ENCODE measurements at places on chromosomes 5 and 9. TPM values are rescaled to one million over a fixed set of nuclear protein-coding genes. Genes with fewer than 3 reads are reported as not detected.

DNA sequence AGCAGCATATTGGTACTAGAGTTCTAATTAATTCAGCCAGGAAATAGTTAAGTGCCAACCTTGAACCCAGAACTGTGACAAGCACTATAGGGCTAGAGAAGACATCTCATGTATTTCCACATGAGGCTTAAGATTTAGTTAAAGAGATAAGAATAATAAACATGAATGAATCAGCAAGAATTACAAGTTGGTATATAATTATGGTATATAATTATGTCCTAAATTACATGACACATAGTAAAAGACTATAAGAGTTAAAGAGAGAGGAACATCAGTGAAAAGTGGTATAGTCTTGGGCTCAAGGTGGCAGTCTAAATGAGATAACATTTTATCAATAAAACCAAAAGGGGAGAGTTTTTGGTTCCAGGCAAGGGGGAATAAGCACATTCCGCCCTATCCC is 223.1 kb upstream of the NFIL3 start:
- no peak for DNase-seq

DNA sequence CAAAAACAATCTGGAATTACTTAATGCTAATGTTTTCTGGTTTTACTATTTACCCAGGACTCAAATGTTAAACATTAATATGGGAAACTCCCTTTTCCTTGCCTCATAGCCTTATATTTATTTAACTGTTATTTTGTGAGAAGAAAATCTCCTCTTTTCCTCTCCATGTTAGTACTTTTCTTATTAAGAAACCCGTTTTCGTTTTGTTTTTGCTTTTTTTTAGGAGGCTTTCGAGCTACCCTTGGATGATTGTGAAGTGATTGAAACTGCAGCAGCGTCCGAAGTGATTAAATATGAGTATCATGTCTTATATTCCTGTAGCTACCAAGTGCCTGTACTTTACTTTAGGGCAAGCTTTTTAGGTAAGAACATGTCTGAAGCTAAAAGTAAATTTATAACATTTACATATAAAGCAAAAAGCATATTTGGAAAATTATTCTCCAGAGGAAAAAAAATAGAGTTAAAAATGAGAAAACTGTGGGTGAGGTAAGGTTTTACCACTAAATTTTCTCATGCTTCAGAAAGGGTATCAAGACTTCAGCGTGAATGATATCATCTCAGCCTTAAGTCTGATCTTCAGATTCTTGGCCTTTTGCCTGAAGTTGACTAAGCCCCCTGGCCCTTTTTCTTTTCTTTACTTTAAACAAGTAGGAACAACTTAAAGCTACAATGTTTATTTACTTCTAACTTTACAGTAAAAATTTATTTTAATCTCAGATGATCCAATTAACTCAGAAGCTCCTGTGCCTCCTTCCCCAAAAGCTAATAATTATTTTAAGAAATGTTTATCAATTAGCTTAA is 113.8 kb downstream of the RPS23 start:
- DNase-seq = no peak

GRCh38 chr5:67331296-67331925 is 134.8 kb upstream of the CD180 start:
- DNase-seq = no peak

The SH3PXD2B gene
- total RNA-seq = 30.9 TPM

GRCh38 chr9:83019246-83019645 is 43.7 kb downstream of the RASEF start:
- DNase-seq = no peak

DNA sequence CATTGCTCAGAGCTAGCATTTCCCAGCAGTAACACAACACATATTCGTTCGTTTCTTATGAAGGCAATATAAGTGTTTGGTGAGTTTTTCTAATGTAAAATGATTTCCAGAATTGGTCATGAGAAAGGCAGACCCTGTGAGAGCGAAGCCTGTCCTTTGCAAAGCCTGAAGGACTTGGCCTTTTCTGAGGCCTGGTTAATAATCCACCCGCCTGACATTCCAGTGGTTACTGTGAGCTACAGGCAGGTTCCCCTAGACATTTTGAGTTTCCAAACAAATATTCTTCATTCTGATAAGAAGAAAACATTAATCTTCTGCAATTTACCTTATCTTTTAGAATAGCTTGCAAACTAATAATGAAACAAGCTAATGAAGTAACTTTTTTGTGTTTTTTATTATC is 38.0 kb downstream of the ADAMTS16 start:
- no peak for DNase-seq

The PCDHA9 gene
- 0.25 TPM for total RNA-seq

DNA sequence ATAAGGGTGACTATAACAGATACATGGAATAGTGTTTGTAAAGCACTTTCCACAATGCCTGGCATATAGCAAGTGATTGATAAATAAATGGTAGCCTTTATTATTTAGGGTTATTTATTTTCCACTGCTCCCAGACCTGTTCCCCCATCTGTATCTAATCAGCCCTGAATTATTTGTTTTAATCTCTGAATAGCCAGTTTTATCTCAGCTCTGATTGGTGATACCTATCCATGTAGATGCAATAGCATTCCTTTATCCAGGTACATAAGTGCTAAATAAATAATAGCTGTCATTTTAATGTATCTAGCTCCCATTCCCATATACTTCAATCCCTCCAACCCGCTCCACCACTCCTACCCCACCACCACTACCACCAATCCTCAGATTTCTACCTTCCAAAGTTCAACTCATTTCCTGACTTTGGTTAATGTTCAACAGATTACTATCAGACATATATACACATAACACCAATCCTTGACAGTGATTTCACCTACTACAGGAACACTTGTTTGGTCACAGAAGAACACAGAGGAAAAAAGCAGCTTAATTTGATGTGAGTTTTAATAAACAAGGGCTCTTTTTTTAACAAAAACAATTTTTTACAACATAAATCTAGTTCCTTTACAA is 14.0 kb downstream of the PRKAA1 start:
- no peak for DNase-seq

The TMEM174 gene
- total RNA-seq = not detected

GRCh38 chr9:123196124-123196523 is 72.3 kb downstream of the STRBP start:
- DNase-seq = no peak

- DNase-seq = no peak
Observed at GRCh38 chr9:99359336-99359735, 137.3 kb downstream of the SEC61B start.

The KIAA0825 gene
- 2.5 TPM for total RNA-seq

GRCh38 chr5:78605611-78606010 is 43.0 kb downstream of the LHFPL2 start:
- no peak for DNase-seq

DNA sequence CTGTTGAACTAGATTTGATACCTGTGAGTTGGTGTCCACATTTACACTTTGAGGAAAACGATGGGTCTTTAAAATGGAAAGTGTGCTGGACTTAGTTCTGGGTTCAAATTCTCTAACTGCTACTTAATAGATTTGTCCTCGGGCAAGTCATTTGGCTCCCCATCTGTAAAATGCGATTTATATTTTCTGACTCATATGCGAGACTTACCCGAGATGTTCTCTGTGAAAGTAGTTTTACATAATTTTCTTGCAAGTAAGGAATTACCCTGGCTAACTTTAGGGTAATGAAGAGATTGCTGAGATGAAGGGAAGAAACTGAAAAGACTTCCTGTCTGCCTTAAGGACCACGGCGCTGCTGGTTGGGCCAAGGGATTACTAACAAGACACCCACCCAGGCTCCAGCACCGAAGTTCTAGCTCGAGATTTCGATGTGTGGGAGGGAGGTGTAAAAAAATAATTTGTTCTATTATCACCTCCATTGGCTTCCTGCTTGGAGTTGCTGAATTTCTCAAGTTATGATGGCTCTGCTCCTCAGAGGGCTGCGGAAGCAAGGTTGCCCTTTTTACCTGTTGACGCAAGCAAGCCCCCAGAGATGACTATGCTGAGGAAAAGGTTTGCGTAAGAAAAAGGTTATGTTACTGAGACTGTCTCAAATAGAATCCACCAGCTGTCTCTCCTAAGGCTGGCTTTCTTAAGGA is 24.1 kb downstream of the PCSK1 start:
- DNase-seq = no peak

DNA sequence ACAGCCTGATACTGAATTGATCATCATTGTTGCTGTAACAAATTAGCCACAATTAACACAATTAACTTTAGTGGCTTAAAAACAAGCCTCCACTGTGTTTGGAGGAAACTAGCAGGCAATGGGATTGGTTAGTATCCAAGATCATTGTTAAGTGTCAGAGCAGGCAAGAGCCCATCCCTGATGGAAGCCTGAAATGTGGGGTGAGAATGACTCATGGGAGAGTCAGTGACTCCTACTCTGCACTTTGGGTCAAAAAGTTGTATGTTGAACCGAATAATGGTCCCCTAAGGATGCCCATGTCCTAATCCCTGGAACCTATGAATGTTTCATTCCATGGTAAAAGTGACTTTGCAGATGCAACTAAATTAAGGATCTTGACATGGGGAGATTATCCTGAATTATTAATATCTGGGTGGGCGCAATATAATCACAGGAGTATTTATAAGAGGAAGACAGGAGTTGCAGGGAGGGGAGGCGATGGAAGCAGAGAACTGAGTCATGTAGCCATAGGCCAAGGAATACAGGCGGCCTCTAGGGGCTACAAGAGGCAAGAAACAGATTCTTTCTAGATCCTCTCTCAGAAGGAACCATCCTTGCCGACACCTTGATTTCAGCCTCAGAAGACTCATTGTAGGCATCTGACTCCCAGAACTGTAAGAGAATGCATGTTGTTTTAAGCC is 28.8 kb downstream of the ALG2 start:
- no peak for DNase-seq

- no peak for DNase-seq
Observed at GRCh38 chr5:77168879-77169244, 41.6 kb upstream of the PDE8B start.

DNA sequence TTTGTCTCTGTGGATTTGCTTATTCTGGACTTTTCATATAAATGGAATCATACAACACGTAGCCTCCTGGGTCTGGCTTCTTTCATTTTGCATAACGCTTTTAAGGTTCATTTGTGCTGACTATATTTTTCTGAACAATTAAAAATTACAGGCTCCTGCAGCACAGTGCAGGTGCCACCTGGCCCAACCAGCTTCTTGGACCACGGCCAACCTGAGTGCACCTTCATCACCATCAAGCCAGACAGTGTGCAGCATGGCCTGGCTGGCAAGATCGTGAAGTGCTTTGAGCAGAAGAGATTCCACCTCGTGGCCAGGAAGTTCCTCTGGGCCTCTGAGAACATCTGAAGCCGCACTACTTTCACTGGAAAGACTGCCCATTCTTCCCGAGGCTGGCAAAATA is 53.5 kb upstream of the COL15A1 start:
- no peak for DNase-seq

DNA sequence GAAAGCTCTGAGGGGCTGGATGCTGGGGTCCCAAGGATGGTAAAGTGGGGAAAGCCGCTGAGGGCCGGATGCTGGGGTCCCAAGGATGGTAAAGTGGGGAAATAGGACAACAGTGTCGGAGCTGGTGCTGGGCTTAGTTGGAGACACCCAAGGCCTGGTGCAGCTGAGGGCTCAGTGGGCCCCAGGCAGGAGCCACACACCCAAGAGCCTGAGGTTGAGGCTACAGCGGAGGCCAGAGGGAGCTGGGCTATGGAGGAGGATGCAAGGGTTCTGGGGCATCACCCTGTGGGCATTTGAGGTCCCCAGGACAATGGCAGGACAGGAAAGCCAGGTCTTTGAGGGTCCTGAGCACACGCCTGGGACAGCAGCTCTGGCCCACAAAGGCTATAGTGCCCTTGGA is 19.1 kb upstream of the SLC9A3 start:
- DNase-seq = no peak

The LHX6 gene
- 8.1 TPM for total RNA-seq

The HTR1A gene
- not detected for total RNA-seq

- no peak for DNase-seq
Observed at GRCh38 chr9:38642951-38643814, 22.8 kb upstream of the ANKRD18A start.

DNA sequence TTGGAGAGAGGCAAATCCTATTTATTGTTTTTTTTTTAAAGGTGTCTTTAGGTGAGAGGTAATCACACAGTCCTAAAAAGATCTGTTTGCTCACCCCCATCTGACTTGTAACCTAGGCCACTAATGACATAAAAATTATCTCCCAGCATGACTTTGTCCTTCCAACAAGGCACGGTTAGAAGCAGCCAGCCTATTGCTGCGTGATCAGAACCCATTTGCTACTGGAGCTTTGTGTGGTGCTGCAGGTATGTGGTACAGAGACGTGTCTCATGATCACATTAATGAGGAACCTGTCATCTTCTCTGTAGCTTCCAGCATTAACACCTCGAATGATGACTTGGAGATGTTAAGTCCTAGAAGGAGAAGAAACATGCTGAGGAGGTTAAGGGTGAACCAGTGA is 555.8 kb upstream of the TLE4 start:
- DNase-seq = no peak

The SLC36A3 gene
- not detected for total RNA-seq

The ADAMTSL1 gene
- 8.1 TPM for total RNA-seq
